Stimulated activated CD8-positive, alpha-beta memory T cell treated with anti-CD3 and anti-CD28 coated beads, Interleukin-7, amount 100 ng/mL, for 1 hour (primary cell): ENCODE measurements at places on chromosomes 6 and 20.

- no peak for DNase-seq
These were observed 439.0 kb upstream of the JAG1 start for GRCh38 chr20:11112832-11113231.

DNA sequence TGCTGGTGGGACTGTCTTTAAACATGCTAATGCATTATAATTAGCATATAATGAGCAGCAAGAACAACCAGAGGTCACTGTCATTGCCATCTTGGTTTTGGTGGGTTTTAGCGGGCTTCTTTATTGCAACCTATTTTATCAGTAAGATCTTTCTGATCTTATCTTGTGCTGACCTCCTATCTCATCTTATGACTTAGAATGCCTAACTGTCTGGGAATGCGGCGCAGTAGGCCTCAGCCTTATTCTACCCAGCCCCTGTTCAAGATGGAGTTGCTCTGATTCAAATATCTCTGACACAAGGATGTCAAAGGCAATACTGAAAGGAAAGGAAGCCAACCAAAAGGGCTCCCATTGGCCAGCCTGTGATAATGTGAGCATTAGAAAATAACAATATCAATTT lies 29.8 kb upstream of the SEC63 start:
- no peak for DNase-seq

- DNase-seq = no peak
These were observed 140.0 kb downstream of the ARID1B start for GRCh38 chr6:156917213-156917612.

DNA sequence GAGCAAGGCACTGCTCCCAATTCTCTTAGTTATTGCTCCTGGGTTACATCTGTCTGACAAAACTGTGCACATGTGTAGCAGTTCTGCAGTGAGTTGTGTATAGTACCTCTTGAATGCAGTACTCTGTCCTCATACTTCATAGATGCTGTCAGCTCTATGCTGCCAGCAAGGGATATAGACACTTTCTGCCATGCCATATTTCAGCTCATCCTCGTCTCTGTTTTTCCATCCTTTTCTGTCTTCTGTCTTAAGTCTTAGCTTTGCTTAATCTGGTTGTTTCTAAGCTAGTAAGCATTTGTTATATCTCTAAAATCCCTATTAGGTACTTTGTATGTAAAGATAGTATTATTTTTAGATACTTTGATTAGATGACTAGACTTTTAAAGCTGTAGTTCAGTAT lies 76.4 kb downstream of the HIVEP1 start:
- DNase-seq = no peak

GRCh38 chr6:91288741-91289140 lies 701.9 kb upstream of the MAP3K7 start:
- no peak for DNase-seq

GRCh38 chr6:144156338-144156737 lies 6.0 kb downstream of the STX11 start:
- DNase-seq = no peak

- DNase-seq = no peak
These were observed 23.5 kb downstream of the PLEKHG1 start for GRCh38 chr6:150622941-150623874.

GRCh38 chr6:106003268-106003987 lies 82.7 kb upstream of the PRDM1 start:
- DNase-seq = no peak

DNA sequence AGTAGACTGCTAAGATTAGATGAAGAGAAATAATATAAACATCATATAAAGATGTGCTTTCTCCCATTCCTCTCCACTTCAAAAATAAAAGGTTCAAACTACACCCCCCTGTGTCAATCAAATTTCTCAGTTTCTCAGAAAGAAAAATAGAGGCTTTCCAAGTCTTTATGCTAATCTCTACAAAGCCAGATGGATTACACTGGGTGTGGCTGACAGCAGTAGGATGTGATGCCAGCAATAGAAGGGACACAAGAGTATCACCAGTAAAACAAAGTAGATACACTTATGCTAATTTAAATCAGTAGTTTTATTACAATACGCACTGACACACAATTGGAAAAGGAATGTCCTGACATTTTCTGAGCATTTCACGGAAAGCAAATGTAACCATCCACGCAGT lies 353.4 kb downstream of the RNGTT start:
- no peak for DNase-seq

DNA sequence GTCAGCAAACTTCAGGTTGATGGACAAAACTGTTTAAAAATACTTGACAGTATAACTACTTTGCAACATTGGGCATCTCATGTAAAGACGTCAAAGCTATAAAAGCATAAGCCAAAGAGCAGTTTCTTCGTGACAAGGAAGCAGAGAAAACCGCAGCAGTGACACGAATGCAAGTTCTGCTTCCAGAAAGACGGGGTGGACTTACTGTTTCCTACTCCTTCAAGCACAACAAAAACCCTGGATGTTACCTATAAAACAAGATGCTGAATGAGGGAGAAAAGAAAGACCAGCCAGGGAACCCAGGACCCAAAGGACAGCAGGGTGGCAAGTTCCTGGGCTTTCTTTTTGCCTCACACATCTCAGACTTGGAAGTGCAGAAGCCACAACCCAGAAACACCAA lies 98.0 kb downstream of the DLL1 start:
- DNase-seq = no peak

DNA sequence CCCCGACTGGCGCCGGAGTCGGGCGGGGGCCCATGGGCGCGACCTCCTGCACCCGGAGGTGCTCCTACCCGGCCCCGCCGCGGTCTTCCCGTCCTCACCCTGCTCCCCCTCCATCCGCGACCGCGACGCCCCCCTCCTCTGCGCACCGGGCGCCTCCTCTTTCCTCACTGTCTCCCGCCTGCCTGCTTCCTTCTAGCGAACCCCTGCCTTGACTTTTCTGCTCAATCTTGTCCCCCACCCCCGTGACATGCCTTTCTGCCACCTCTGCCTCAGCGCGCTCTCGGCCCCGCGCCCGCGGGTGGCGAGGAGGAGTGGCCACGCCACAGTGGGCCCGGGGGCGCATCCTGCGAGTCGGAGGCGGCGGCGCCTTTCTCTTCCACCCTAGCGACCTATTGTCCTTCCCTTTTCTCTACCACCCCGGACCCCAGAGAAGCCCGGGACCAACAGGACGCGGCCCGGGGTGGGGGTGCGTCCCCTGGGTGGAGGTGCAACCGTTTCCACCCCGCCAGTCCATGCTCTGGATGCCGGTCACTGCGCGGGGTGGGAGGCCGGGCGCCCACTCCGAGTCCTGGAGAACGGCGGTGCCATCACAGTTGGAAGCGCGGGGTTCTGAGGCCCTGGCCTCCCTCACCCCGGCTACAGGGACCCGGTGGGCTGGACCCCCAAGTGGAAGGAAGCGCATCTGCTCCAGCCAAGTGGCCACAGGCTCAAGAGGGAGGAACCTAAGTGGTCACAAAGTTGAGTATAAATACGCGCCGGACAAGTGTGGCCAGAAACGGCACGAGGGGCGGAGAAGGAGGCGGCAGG lies 2.0 kb downstream of the PDE10A start:
- DNase-seq = no peak

- no peak for DNase-seq
These were observed 781.0 kb upstream of the GJE1 start for GRCh38 chr6:141351721-141352120.

GRCh38 chr20:52190437-52191131 lies 995 bp downstream of the ZFP64 start:
- no peak for DNase-seq

GRCh38 chr20:37276494-37277252 lies 12.8 kb upstream of the MANBAL start:
- DNase-seq = no peak

DNA sequence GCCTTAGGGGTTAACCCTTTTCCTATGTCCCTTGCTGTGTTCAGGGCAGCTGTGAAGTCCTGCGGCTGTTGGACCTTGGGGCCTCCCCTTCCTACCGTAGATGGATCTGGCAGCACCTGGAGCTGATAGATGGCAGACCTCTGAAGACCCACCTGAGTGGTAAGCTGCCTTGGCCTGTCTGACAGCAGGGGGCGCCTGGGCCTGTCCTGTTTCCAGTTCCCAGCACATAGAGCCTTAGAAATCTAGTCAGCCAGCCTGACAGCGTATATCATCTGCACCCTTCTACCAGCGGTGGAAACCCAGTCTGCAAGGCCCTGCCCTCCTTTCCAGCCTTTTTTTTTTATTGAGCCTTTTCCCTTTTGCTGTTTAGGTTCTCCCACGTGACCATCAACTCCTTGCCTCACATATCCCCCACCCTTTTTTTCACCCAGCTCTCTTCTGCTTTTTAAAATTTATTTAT lies 26.6 kb downstream of the CNBD2 start:
- peak; percentile 58 for DNase-seq

- DNase-seq = no peak
These were observed 3.1 kb upstream of the ANKRD66 start for GRCh38 chr6:46743425-46744158.

DNA sequence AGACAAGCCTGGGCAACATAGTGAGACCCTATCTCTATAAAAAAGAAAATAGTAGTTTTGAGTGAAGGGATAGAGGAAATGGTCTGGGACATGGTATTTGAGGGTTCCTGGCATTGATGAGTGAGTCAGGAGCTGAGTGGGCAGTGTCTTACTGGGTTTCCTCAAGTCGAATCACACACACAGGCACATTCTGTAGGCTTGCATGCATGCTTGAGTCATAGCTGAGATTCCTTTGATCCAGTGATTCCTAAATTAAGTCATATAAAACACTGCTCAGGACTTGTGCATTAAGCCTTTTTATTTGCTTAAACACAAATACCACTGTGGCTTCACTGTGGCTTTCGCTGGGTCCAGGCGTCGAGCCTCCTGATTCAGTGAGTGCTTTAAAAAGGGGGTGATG lies 71.8 kb upstream of the TMEM181 start:
- DNase-seq = no peak

DNA sequence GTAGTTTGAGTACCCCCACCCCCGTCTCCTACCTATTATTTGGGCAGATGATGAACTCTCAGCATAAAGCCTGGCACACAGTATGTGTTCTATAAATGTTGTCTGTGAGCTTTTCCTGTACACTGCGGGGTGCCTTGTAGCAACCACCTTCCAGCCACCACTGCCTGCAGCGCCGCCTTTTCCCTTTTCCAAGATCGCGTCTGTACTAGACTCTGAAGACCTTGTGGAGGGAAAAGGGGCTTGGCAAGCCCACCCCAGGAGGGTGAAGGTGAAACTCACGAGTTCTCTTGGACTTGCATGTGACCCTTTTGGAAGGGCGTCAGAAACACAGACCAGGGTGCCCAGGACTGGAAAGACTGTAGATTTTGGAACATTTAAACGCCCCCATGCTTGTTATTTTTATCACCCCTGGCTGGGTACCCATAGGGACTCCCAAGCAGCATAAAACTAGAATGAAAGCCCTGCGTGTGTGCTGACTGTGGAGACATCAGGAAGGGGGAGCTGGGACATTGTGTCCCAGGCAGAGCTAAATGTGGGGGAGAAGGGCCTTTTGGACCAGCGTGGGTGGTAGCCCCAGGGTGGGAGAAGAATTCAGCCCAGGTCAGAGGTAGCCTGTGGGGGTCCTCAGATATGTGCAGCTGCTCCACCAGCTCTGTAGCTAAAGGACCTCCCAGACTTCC lies 8.3 kb downstream of the BAK1 start:
- DNase-seq = no peak

DNA sequence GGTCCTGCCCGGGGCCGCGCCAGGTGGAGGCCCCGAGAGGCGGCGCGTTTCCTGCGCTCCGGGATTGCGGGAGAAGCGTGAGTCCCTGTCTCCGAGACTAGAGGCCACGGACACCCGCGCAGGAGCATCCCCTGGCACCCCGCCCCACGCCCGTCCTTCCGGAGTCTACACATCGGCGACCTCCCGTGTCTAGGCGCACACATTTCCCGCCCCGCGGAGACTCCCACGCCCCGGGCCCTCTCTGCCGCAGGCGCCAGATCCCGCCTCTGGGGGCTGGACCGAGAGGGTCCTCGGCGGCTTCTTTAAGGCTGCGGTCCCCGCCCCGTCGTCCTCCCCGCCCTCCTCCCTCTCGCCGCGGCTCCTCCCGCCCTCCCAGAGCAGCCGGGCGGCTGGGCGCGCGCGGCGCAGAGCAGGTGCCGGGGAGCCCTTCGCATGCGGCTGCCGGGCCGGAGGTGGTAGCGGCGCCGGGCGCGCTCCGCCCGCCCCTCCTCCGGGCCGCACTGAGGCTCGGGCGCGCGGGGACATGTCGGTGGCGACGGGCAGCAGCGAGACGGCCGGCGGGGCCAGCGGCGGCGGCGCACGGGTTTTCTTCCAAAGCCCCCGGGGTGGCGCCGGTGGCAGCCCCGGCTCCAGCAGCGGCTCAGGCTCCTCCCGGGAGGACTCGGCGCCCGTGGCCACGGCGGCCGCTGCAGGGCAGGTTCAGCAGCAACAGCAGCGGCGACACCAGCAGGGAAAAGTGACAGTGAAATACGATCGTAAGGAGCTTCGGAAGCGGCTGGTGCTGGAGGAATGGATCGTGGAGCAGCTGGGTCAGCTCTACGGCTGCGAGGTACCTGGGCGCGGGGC lies at the start of gene PPP1R14C:
TSS of gene PPP1R14C (plus strand) at position 375 of the 846 bp plus-strand sequence. CDS start at position 524, 149 bp downstream.
- DNase-seq = no peak

DNA sequence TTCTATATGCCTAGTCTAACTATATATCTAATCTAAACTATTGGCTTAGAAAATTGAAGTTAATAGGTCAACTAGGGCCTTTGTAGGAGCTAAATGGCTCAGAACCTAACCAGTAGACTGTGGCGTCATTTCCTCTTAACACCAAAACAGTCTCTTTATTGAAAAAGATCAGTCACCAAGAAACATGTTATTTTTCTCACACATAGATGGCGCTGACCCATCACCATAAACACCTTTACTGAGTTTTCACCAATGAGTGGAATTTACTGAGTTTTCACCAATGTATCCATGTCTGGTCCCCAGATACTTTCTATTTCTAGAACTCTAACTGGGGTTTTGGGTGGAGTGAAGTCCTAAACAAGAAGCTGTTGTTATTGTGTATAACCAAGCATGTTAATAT lies 636.0 kb downstream of the BCKDHB start:
- DNase-seq = no peak

DNA sequence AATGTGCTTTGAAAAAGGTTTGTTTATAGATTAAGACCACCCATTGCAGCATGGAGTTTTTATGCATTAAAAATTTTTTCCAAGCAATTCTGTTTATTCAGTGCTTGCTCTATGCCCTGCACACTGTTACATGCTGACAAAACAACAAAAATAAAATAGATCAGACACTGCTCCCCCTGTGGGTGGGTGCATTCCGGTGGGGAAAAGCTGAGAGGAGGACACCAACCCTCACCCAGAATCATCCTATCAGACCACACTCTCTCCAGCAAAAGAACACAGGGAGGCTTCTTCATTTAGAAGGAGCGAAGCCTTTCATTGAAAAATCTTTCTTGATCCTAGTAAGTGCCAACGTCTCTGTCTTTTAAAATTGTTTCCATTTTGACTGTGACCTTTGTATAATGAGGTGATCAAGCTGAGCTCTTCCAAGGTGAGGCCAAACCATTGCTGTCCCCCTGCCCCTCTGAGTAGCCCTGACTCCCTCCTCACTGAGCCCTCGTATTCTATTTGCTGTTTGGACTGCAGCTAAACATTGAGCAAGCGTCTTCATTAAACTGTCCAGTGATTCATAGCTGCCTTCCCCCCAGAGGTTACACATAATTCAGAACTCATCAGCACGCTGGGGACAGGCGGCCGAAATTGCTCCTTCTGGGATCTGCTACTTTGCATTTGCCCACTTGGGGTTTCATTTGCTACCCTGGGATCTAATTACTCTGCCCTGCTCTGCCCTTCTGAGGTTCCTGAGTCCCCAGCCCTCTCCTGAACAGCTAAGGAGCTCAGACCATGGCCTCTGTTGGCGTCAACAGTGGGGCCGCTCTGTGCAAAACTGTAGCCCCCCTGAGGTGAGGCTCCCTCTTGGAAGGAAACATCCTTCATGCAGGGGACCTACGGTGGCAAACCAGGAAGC lies 102.4 kb downstream of the F13A1 start:
- DNase-seq = no peak

- DNase-seq = no peak
These were observed 52.2 kb downstream of the ZMYND8 start for GRCh38 chr20:47304287-47304686.

- DNase-seq = no peak
These were observed 101.8 kb upstream of the SGK1 start for GRCh38 chr6:134419716-134420115.
